NCI-H774 (cell line): ENCODE measurements at places on chromosomes 3 and 15.

DNA sequence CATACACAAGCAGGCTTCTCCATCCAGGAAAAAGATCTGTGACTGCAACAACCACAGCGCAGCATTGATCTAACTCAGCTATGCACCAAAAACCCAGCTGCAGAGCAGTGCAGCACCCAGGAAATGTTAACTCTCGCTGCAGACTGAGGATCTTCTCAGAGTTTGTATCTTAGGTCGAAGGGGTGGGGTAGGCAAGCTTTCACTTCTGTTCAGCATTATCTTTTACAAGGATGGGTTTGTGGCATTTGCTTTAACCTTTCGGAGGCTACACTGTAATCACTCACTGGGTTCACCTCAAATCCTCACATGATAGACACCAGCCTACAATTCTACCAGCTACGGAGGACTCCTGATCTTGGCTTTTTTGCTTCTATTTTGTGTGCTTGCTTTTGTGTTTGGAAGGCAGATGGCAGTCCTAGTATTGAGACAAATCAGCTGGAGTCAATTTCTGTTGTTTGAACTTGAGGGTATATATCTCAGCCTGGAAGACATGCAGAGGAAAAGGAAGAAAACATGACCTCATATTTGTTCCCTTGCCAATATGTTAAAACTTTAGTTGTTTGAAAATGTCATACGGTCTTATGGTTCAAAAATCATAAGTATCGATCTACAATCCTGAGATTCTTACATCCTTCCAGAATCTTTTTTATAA lies 25.2 kb downstream of the LRRK1 start:
- no peak for DNase-seq

DNA sequence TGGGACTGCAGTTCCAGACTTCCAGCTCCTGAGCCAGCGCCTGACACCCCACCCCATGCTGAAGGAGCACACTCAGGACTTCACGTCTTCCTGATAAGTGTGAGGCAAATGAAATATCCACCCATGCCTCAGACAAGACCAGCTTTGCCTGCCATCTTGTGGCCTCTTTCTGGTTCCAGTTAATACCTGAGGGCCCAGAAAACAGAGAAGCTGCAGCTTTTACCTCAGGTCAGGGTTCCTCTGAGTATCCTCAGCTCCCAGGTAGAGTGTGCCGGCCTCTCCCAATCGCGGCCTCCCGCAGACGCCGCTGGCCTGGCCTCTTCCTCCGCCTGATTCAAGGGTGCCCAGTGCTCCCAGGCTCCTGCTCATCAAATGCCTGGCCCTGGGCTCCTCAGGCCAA lies 5.1 kb upstream of the KLHL6 start:
- DNase-seq = no peak

GRCh38 chr15:71097890-71098289 lies 17.4 kb upstream of the THSD4 start:
- DNase-seq = no peak

GRCh38 chr3:194054961-194055360 lies 81.0 kb upstream of the HES1 start:
- no peak for DNase-seq

- no peak for DNase-seq
These were observed 770.6 kb upstream of the CFAP20DC start for GRCh38 chr3:59820352-59820934.

DNA sequence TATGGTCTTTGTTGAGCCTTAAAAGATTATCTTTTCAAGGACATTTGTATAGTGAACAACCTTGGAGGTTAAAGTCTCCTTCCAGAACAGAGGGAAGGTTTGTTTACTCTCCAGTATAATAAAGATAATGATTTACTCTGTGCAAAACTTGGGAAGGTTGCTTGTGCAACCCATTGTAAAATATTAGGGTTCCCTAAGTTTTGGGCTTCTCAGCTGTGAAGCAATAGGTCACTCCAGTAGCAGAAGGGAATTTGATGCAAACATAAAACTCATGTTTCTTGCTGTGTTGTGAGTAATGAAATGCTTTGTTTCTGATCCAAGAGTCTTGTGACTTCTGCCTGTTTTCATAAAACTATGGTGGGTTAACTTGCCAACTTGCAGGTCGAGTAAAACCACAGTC lies 177.5 kb downstream of the SUCNR1 start:
- DNase-seq = no peak

- DNase-seq = no peak
These were observed 38.0 kb upstream of the TIMP4 start for GRCh38 chr3:12196684-12197083.

DNA sequence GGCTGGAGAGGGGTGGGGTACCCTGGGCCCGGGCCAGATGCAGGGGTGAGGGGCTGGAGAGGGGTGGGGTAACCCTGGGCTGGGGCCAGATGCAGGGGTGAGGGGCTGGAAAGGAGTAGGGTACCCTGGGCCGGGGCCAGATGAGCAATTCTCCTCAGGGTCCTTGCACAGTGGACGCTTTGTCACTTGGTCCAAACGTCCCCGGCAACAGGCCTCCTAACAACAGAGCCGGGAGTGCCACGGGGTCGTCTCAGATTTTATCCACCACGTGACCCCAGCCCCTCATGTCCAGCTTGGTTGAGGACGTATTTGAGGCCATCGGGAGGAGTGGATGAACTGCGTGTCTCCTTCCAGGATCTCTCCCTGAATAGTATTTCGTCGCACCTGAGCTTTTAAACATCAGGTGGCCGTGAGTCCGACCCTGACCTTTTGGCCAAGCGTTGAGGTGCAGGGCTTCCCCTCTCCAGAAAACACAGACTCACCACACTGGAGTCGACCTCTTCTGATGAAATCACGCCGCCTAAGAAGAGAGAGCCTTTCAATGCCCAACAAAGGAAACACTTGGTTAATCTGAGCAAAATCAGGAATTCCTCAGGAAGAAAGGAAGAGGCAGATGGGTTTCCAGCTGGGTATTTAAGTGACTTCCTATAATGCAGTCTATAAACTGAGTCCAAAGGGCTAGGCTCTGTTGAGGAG lies 12.8 kb upstream of the LRRC15 start:
- DNase-seq = no peak

DNA sequence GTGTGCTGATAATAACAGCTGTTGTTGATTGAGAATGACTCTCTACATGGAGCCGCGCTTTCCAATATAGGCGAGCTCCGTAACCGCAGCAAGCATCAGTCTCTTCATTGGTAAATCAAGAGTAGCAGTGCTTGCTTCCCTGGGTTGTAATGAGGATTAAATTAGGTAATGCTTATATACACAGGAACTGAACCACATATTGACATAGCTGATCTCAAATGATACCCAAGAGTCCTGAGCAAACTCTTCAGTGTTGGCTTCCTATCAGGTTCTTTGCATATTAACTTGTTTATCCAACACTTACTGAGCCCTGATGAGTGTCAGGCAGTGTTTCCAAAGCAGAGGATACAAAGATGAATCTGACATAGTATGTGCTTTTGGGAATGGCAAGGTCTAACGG lies 46.4 kb upstream of the SLCO3A1 start:
- DNase-seq = peak; percentile 90

DNA sequence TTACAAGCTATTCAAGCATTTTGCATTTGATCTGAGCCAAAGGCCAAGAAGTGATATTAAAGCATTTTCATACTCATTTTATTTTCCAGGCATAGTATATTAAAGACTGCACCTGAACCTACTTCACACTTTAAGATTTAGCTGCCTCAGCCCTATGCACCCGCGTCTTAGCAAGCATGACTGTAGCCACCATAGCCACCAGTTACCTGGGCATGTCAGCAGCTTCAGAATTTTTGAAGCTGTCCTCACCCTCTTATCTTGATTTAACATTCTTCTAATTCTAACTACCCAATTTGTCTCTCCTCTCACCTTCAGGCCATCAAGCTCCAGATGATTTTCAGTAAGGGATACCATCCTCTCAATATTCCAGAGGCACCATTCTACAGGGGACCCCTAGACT lies 39.1 kb upstream of the KLHL6 start:
- no peak for DNase-seq

- no peak for DNase-seq
These were observed 229.9 kb downstream of the NR2F2 start for GRCh38 chr15:96560246-96560895.

- DNase-seq = no peak
These were observed 199.3 kb downstream of the TNIK start for GRCh38 chr3:171260899-171261298.

DNA sequence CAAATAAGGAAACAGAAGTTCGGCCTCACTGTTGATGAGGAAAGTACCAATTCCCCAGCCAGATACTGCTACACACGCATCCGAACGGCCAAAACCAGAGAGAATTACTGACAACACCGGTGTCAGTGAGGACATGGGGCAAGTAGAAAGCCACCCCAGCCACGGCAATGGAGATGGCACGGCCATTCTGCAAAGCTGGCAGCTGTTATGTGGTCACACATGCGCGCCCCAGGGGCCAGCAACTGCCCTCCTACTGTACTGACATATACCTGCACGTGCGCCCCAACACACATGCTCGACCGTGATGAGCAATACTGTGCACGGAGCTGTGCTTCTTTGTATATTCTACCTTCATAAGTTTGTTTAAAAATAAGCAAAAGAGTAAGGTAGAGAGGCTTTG lies 217.4 kb downstream of the ADAMTS17 start:
- no peak for DNase-seq

- no peak for DNase-seq
These were observed 45.2 kb downstream of the GRIP2 start for GRCh38 chr3:14494973-14495300.

GRCh38 chr15:38050529-38051448 lies 116.3 kb downstream of the TMCO5A start:
- DNase-seq = no peak

DNA sequence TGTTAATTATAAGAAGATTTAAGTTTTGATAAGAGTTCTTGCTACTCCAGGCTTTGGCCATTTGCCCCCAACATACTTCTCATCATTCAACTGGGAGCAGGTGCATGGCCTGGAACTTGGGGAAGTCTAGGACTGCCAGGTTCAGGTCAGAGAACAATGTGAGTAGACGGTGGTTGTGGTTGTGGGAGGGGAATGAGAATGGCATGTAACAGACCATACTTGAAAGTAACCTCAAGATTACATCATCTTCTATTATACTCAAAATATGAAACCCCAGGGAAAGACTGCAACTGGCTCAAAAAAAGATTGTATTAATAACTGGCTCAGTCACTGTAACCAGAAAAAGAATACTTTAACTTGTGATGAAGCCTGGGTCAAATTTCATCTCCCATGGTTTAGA lies 364.9 kb upstream of the DPPA4 start:
- DNase-seq = no peak

DNA sequence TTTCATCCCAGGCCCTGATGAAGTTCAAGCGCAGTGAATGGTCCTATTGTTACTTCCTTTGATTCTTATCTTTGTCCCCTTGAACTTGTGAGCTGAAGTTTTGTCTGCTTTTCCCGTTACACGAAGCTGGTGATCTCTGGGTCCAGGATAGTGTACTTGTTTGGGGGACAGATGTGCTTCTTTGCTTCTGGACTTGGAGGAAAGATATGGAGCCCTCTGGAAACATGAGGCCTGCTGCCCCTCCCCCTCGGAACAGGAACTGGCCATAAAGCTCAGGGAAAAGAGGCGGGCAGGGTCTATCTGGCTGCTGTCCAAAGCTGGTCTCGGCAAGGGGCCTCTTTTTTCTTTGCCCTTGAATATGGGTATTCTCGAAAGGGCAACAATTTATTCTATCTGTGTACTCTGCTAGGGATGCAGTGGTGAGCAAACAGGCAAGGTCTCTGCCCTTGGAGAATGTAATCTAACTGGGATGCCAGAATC lies 47.6 kb downstream of the IDH2 start:
- DNase-seq = no peak

- no peak for DNase-seq
These were observed 6.3 kb downstream of the EIF4A2 start for GRCh38 chr3:186789554-186790260.

GRCh38 chr3:20240154-20240883 lies 54.3 kb upstream of the SGO1 start:
- no peak for DNase-seq

DNA sequence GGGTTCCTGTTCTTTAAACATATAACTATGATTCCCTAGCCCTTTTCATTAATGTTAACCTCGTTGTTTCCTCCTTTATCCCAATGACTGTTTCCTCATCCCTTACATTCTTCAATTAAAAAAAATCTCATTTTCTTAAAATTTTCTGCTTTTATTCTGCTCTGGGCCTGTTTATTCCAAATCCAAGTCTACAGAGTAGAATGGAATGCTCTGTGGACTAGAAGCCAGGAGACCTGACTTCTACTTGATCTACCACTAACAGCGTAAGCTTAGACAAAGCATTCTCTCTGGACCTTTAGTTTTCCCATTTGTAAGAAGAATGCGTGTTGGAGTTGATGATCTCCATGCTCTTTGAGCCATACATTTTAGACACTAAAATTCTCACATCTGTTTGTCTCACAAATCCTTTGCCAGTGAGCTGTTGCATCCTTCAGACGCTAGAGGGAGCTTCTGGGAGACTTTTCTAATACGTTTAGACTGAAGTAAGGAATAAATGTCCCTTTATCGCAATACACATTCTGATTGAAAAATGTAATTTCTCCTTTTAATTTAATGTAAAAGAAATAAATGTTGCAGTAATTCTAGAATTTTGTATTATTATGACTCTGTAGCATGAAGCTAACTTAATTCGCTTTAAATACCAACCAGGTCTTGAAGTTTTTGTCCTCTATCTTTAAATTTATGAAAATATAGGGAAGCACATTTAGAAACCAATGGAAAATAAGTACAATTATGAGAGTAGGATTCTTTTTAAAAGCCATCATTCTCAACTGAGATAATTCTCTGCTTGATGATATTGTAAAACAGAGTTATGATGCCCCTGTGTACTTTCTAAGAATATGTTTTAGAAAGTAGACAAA lies 21.7 kb upstream of the GMNC start:
- peak; percentile 76 for DNase-seq

DNA sequence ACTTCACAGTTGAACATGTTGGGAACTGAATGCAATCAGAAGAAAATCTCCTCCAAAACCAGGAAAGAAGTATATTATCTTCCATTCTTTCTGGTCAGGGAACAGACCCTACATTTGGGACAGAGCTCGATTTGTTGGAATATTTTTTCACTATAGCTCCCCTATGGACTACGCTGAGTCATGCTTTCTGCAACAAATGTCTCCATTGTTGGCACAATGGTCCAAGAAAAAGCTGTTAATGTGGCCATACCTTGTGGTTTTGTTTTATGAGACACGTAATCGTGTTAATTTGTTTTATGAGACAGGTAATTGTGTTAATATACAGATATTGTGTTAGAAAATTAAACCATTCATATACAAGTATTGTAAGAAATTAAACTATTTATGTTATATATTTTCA lies 101.4 kb downstream of the TGFBR2 start:
- no peak for DNase-seq

DNA sequence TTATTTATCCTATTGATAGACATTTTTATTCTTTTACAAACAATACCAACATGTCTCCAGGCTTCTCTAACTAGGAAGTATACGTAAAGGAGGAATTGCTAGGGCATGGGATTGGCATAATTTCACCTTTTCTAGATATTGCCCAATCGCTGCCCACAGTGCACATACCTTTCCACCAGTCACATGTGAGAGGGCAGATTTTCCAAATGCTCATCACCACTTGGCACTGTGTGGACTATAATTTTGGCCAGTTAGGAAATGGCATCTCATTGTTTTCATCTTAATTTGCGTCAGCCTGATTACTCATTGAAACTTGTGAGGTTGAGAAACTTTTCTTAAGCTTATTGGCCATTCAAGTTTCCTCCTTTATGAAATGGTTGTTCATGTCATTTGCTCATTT lies 57.4 kb upstream of the POLR2M start:
- no peak for DNase-seq
